Sigmoid colon (tissue), 7 donors: ENCODE measurements at places on chromosomes 11 and 22. TPM values are rescaled to one million over a fixed set of nuclear protein-coding genes. Genes with fewer than 3 reads are reported as not detected.

The MS4A4E gene
- total RNA-seq, result 7.5 TPM

The NLRP10 gene
- total RNA-seq, result not detected

The CBLIF gene
- total RNA-seq, result not detected

The SCUBE1 gene
- 0.33 TPM for total RNA-seq

The NXPE4 gene
- total RNA-seq, result 0.55 TPM

The MICAL2 gene
- 130 TPM for total RNA-seq

The MS4A4A gene
- total RNA-seq, result 49.9 TPM

The PYGM gene
- total RNA-seq, result 10.5 TPM

The CREB3L1 gene
- total RNA-seq, result 7.2 TPM

The GRK3 gene
- total RNA-seq, result 9.0 TPM

The OR6T1 gene
- not detected for total RNA-seq

The TH gene
- not detected for total RNA-seq

The PRAME gene
- total RNA-seq, result not detected

The CHST1 gene
- total RNA-seq, result 1.5 TPM

The INPP5J gene
- total RNA-seq, result 1.5 TPM
